ENCODE measurements at places on chromosomes 11 and 22.

DNA sequence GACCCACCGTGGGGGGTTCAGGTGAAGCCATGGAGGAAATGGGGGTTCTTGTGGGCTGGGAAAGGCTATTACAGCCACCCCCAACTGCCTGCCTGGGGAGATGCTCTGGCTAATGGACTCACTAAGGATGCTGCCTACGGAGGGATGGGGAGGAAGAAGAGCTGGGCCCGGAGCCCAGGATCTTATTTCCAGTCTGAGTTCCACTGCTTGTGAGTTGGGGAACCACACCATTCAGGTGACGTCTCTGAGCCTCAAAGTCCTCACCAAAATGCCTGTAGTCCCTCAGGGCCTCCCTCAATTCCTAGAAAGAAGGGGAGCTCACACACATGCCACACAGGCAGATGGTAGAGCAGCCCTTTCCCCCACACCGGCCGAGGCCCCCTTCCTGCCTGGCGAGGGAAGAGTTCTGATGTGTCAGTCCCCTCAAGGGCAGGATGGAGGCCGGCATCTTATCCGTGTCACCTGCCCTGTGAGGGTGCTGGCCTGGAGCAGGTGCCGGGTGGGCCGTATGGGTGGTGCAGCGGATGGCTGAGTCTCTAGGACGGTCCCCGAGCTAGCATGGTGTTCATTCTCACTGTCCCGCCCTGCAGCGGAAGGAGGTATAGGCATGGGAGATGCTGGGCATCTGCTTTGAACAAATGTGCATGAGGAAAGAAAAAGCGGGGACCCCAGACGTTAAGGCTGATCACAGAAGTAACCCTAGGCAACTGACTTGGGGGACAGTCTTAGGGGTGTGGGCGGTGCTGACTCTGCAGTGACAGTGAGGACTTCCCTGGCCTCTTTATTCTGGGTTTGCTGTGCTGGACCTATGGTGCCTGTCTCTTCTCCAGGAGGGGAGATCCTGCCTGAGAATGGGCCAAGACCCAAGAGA lies 15.7 kb downstream of the MRGPRF start:
- no peak for DNase-seq

DNA sequence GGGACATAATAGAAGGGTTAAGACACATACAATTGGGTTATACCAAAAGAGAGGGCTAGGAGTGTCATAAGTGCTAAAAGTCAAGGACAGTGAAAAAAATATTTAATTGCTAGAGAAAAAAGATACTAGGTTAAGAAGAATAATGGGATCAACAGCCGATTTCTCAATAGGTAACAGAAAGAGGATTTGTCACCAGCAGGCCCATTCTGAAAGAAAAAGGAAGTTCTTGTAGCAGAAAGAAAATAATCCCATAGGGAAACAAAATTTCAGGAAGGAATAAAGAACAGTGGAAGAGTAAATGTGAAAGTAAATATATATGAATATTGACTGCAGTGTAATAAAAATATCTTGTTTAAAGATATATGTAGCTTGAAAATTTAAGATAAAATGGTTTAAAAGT lies 43.3 kb upstream of the ADORA2A start:
- no peak for DNase-seq

GRCh38 chr22:44542561-44543222 lies 44.7 kb upstream of the RTL6 start:
- DNase-seq, result peak; percentile 11

- peak; percentile 45 for DNase-seq
Measured at GRCh38 chr11:124446916-124447315, 1.4 kb upstream of the OR8B8 start.

DNA sequence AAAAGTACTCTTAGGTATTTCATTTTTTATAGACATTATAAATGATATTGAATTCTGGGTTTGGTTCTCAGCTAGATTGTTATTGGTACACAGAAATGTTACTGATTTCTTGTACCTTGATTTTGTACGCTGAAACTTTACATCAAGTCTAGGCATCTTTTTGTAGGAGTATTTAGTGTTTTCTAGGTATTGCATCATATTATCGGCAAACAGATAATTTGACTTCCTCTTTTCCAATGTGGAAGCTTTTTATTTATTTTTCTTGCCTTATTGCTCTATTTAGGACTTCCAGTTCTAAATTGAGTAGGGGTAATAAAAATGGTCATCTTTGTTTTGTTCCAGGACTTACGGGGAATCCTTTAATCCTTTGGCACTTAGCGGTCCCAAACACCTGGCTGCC lies 676.6 kb upstream of the CCDC179 start:
- DNase-seq, result no peak

GRCh38 chr11:119065369-119065768 lies 2.2 kb upstream of the VPS11 start:
- peak; percentile 57 for DNase-seq

- no peak for DNase-seq
Measured at GRCh38 chr11:80529726-80530125, 1088.9 kb upstream of the TENM4 start.

DNA sequence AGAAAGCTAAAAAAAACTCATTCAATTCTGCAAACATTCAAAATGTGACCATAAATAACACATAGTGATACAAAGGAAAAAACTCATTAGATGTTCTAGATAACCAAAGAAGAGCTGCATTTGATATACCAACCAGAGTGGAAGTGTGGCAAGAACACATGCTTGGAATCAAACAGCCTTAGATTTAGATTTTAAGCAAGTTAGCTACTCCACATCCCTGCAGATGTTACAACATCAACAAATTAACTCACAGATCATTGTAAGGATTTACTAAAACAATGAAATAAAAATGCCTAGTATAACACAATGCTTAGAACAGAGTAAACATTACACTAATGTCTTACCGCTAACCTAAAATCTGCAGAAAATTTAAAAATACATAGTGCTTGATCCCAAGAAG lies 114.0 kb upstream of the AKIP1 start:
- DNase-seq, result no peak

GRCh38 chr11:130849215-130849568 lies 67.1 kb downstream of the SNX19 start:
- DNase-seq, result no peak

DNA sequence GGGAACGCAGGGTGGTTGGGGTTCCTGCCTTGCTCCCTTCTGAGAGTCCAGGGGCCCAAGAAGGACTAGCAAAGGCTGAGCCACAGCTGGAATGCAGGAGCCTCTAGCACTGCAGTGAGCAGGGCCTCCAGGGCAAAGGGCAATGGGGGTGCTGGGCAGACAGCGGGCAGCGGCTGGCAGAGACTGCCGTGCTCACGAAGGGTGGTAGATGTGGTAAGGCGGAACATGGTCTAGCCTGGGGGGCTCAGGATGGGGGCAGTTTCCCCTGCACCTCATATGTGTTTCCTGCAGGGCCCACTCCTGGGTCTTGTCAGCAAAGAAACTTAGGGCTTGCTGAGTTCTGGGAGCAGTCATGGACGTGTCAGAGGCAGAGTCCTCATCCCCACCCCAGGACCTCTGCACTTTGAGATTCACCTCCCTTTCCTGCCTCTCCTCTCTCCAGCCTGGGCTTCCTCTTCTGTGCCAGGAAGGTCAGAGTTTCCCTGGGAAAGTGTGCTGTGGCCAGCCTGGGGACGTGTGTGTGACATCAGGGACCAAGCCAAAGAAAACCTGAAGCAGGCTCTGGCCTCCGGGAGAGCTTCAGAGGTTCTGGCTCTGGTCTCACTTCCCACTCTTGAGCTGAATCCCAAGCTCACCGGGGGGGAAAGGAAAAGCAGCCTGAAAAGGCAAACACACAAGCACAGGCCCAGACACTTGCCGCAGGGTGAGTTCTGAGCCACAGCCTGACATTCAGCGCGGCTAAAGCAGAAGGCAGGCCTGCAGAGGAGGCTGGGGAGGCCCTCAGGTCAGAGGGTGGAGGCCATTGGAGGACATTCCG lies 4.4 kb downstream of the MOGAT2 start:
- no peak for DNase-seq

DNA sequence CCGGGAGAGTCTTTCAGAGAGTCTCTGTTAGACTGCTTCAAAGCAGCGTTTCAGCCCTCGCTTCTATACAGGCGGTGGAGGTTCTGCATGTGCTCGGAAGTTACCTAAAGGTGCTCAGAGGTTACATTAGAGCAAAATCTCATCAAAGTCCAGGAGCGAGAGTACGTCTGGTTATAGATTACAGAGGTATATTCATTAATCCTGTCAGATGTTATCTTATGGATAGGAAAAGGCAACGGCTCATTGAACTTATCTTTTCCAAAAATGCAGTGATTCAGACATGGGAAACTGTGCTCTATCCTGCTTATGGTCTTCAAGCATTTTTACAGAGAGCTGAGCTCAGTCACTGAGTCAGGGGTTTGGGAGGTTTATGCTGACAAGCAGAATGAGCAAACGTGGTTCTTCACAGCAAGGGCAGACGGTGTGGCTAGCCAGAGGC lies 9.1 kb upstream of the ZBED5 start:
- no peak for DNase-seq

DNA sequence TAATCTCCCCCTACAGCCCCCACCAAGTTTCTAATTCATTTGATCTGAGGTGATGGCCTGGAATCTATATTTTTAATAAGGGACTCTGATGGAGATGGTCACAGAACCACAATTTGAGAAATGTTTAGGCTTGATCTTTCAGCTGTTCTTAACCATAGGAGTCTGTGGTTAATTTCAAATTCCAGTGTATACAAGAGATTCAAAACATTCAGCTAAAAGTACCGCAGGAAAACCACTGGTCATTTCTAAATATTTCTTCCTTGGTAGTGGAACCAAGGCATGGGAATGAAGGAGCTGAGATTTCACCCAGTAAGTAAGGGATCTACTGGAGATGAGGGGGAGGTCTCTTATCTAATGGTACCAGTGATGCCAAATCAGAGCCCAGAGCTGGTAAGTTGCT lies 18.3 kb upstream of the GALNT18 start:
- DNase-seq, result no peak

DNA sequence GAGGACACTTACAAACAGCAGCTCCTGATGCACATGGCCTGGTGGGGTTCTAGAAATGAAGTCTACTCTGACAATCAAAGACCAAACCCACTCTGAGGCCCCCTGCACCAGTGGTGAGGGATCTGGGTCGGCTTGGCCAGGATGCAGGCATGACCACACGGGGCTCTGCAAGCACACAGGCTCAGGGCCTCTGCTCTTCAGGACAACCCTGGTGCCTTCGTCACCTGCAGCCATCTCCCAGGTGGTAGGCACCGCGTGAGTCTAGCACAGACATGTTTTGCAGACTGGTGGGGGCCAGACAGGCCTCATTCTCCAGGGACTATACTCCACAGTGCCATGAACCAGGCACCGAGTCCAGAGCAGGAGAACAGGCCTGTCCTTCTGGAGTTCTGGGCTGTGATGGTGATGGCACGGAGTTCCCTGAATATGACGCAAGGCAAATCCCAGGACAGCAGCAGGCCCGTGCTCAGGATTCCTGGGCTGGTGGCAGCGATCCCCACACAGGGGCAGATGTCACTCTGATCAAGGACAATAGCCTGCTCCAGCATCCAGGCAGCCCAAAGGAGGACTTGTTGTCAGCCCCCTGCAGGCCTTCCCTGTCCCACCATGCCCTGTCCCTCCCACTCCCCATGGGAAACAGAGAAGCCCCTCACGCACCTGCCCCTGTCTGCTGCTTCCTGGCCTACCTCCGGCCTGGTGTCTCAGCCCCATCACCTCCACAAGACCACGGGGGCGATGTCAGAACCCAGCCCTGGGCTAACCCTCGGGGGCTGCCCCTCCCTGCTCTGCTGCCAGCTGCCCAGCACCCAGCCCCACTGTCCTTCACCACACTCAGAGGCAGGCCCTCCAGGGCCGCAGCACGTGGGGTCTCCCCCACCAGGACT lies 36.1 kb downstream of the GNB1L start:
- DNase-seq, result no peak

All from DMS53 (cell line).